ENCODE measurements at places on chromosomes 4 and X. TPM values are rescaled to one million over a fixed set of nuclear protein-coding genes. Genes with fewer than 3 reads are reported as not detected.

GRCh38 chr4:139617702-139618490, 47.7 kb upstream of the MGST2 start:
- DNase-seq, result no peak

DNA sequence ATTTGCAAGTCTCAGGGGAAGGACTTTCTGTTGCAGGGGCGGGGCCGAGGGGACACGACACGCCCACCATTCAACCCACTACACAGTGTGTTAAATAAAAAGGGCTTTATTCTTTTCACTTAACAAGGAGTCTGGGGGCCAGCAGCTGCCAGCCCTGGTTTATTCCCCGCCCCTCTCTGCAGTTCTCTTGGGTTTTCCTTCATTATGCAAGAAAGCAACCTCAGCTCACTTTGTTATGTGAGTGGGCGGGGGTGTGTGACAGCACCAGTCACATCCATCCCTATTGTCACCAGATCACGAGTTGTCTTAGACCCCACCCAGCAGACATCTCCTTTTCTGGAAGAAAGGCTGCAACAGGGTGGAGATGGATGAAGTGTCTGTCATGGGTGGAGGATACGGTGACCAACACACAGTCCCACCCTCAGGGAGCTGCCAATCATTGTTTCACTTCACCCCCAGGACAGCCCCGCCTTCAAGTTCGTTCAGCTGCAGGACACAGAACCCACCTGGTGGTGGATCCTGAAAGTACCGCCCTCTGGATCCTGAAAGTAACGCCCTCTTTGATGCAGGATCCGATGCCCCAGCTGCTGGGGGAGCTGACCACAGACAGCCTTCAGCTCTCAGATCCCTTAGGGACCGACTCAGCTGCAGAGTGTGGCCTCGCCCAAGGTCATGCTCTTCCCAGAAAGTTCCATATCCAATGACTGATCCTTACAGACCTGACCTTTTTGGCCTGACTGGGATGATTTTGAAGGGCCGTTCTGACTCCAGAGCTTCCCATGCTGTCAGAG, 79.6 kb downstream of the SMIM20 start:
- DNase-seq, result no peak

- no peak for DNase-seq
Measured at GRCh38 chr4:173821036-173821435, 291.0 kb upstream of the HAND2 start.

DNA sequence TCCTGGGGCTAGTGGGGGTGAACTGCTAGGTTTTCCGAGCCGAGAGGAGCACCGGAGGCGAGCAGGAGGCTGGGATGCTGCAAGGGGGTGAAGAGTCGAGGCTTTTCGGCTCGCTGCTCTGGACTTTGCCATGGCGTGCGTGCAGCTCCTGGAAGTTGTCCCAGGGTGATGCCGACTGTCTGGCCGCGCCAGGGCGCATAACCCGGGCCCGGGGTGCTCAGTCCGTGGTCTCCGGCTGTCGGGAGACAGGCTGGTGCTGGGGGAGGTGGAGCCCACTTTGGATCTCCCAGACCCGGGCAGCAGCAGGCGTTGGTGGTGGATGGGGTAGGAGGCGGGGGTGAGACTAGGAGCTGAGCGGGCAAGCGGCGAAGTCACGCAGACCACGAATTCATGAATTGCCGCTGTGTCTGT, 793 bp downstream of the GRIA3 start:
- DNase-seq, result peak; percentile 9

- peak; percentile 46 for DNase-seq
Measured at GRCh38 chr4:16026160-16026761, 57.6 kb downstream of the PROM1 start.

DNA sequence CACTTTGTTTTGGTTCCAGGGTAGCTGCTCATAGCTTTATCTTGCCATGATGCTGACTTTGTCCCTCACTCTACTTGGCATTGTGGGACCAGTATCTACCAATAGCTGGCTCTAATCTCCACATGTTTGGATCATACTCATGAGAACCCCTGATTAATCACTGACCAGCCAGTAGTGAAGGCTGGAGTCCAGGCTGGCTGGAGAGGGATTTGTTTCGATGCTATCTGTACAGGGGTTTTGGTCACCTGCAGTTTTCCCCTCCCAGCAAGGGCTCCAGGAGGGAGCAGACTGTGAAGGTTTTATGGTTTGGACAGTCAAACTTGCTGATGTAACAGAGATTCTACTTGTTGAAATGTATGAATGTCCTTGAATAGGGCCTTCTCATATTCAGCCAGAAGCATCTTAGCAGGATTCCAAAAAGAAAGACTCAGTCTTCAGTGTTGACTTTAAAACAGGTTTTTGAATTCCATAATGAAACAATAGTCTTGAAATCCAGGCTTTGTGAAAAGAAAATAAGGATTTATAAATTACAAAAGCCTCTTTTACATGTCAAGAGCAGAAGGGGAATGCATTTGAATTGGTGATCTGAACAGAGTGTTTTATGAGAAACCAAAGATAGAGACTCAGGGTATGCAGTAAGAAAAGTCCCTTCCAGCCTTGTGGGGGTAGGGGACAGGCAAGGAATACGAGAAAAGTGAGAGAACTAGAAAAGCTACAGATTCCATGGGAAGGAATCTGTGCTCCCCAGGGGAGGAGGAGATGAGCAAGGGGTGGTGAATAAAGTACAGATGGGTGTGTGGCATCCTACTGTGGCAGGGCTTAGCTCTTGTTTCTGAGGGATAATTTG, 103.1 kb upstream of the SHISA3 start:
- no peak for DNase-seq

- no peak for DNase-seq
Measured at GRCh38 chrX:13747836-13748235, 13.3 kb downstream of the OFD1 start.

The CTPS2 gene
- polyA plus RNA-seq, result 20.8 TPM
